Pancreas (tissue), 10 donors: ENCODE measurements at places on chromosomes 1 and 21. TPM values are rescaled to one million over a fixed set of nuclear protein-coding genes. Genes with fewer than 3 reads are reported as not detected.

- no peaks in the 10 kb centered on the region for H3K4me1 ChIP-seq
- no peak overlapping the region for H3K27ac ChIP-seq
- no peak overlapping the region for H3K4me3 ChIP-seq
- peaks cover 9% of the 10 kb centered on the region for H3K36me3 ChIP-seq
- no peaks in the 10 kb centered on the region for H3K27me3 ChIP-seq
Observed at GRCh38 chr1:23050201-23050600, 30.9 kb downstream of the KDM1A start.

S100A5 gene
- not detected for total RNA-seq

IL24 gene
- not detected for total RNA-seq

ADGRL2 gene
- total RNA-seq: 15.9 TPM
